ENCODE measurements at places on chromosomes 7 and 10.

GRCh38 chr7:140017543-140017942 lies 45.2 kb downstream of the PARP12 start:
- DNase-seq = no peak
- H3K27me3 ChIP-seq = no peaks in the 10 kb centered on the region
- H3K36me3 ChIP-seq = no peaks in the 10 kb centered on the region
- no peaks in the 10 kb centered on the region for H3K4me1 ChIP-seq

- H3K4me3 ChIP-seq = no peak overlapping the region
- no peaks in the 10 kb centered on the region for H3K36me3 ChIP-seq
- no peak overlapping the region for H3K27ac ChIP-seq
- no peak for DNase-seq
- H3K4me1 ChIP-seq = no peaks in the 10 kb centered on the region
Measured at GRCh38 chr10:14564268-14564744, 210.4 kb downstream of the FAM107B start.

- no peak overlapping the region for H3K27ac ChIP-seq
- H3K4me3 ChIP-seq = no peak overlapping the region
- no peak for DNase-seq
Measured at GRCh38 chr7:142602756-142603155, 146.5 kb upstream of the PRSS1 start.

GRCh38 chr7:42932811-42933591 lies 825 bp downstream of the MRPL32 start:
- no peak for DNase-seq
- no peaks in the 10 kb centered on the region for H3K27me3 ChIP-seq
- no peaks in the 10 kb centered on the region for H3K36me3 ChIP-seq
- H3K27ac ChIP-seq = peak overlapping the region; percentile 86

GRCh38 chr7:1745018-1745532 lies 75.0 kb downstream of the ELFN1 start:
- H3K4me3 ChIP-seq = no peak overlapping the region
- no peaks in the 10 kb centered on the region for H3K4me1 ChIP-seq
- H3K36me3 ChIP-seq = no peaks in the 10 kb centered on the region
- no peak overlapping the region for H3K27ac ChIP-seq
- peaks cover 50% of the 10 kb centered on the region for H3K27me3 ChIP-seq

- DNase-seq = no peak
- no peak overlapping the region for H3K27ac ChIP-seq
- H3K4me1 ChIP-seq = no peaks in the 10 kb centered on the region
- H3K36me3 ChIP-seq = no peaks in the 10 kb centered on the region
- H3K4me3 ChIP-seq = no peak overlapping the region
- H3K27me3 ChIP-seq = peaks cover 48% of the 10 kb centered on the region
Measured at GRCh38 chr7:150962553-150963399, 15.3 kb downstream of the KCNH2 start.

DNA sequence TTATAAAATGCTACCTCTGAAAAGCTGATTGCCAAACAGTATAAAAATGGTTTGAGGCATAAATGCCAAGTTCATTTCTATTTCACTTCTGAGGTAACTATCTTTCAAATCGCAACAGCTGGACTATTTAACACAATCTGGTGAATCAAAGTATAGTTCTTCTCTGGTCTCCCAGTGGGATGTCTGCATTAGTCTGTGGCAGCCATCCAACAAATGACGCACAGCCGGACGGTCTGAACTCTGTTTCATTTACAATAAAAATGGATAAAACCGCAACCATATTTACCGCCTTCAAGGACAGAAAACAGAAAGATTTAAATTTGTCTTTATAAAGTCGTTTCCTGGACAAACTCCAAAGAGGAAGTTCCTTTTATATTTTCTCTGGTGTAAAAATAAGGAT lies 41.9 kb downstream of the ENO4 start:
- H3K27ac ChIP-seq = no peak overlapping the region
- H3K4me1 ChIP-seq = no peaks in the 10 kb centered on the region
- H3K36me3 ChIP-seq = no peaks in the 10 kb centered on the region
- no peaks in the 10 kb centered on the region for H3K27me3 ChIP-seq
- DNase-seq = no peak

GRCh38 chr10:1638889-1639419 lies 98.4 kb downstream of the ADARB2 start:
- H3K27ac ChIP-seq = no peak overlapping the region
- H3K27me3 ChIP-seq = no peaks in the 10 kb centered on the region
- H3K36me3 ChIP-seq = no peaks in the 10 kb centered on the region
- no peaks in the 10 kb centered on the region for H3K4me1 ChIP-seq
- DNase-seq = no peak
- no peak overlapping the region for H3K4me3 ChIP-seq

- no peak overlapping the region for H3K4me3 ChIP-seq
- H3K4me1 ChIP-seq = peaks cover 4% of the 10 kb centered on the region
Measured at GRCh38 chr10:61975391-61975932, 74.0 kb downstream of the ARID5B start.

GRCh38 chr7:73585196-73585595 lies 6.8 kb upstream of the TBL2 start:
- no peaks in the 10 kb centered on the region for H3K4me1 ChIP-seq
- DNase-seq = no peak
- no peaks in the 10 kb centered on the region for H3K27me3 ChIP-seq

GRCh38 chr10:131427281-131427680 lies 115.8 kb upstream of the TCERG1L start:
- H3K4me3 ChIP-seq = no peak overlapping the region
- no peak for DNase-seq
- no peaks in the 10 kb centered on the region for H3K4me1 ChIP-seq
- H3K27me3 ChIP-seq = no peaks in the 10 kb centered on the region
- no peak overlapping the region for H3K27ac ChIP-seq

GRCh38 chr10:98400482-98400881 lies 14.5 kb downstream of the PYROXD2 start:
- H3K27ac ChIP-seq = no peak overlapping the region
- no peaks in the 10 kb centered on the region for H3K36me3 ChIP-seq
- DNase-seq = no peak
- no peak overlapping the region for H3K4me3 ChIP-seq
- H3K27me3 ChIP-seq = no peaks in the 10 kb centered on the region

DNA sequence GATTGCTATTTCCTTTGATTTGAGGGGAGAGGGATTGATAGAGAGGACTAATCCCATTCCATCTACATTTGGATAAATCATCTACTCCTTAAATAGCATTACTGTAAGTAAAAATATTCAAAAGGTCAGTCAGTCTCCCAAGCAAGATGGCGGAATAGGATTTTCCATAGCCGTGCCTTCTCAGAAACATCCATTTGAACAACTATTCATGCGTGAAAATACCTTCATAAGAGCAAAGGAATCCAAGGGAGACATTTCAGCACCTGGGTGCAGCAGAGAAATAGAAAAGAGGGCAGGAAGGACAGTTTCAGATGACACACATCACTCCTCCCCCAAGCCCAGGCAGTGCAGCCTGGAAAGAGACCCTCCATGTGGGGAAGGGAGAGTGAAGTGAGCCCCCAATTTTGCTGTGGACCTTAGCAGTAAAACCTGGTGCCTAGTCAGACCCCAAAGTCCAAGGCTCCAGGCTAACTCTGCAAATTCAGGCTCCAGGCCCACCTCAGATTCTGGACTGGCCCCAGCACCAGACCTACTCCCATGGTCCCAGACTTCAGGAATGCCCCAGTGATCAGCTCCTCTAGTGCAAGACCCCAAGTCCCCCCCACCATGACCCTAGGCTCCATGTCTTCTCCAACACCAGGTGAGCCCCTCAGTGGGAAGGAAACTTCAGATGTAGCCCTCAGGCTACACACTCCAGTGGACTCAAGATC lies 104.3 kb upstream of the LANCL2 start:
- DNase-seq = no peak
- H3K27ac ChIP-seq = no peak overlapping the region
- no peaks in the 10 kb centered on the region for H3K36me3 ChIP-seq
- no peaks in the 10 kb centered on the region for H3K4me1 ChIP-seq

DNA sequence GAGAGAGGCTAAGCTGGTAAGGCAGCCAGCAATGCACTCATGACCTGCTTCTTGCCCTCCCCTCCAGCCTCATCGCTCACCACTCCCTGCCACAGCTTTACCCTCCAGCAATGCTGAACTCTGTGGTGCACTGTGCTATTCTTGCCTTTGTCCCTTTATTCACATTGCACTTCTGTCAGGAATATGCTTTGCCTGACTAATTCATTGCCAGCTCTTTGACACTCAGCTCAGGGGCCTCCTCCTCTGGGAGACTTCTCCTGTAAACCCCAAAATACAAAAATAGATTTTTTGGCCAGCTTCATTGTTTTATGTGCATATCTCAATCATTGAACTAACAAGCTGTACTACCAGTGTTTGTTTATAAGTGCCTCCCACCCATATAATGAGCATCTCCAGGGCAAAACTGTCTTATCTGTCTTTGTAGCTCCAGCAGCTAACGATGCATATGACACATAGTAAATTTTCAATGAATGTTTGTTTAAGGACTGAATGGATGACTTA lies 8.2 kb downstream of the CNNM1 start:
- no peaks in the 10 kb centered on the region for H3K36me3 ChIP-seq
- H3K27ac ChIP-seq = no peak overlapping the region
- H3K4me3 ChIP-seq = no peak overlapping the region
- no peak for DNase-seq
- peaks cover 5% of the 10 kb centered on the region for H3K4me1 ChIP-seq

GRCh38 chr7:89503281-89503680 lies 651.0 kb upstream of the STEAP1 start:
- no peak overlapping the region for H3K27ac ChIP-seq
- no peak overlapping the region for H3K4me3 ChIP-seq
- DNase-seq = no peak
- no peaks in the 10 kb centered on the region for H3K4me1 ChIP-seq

- H3K36me3 ChIP-seq = no peaks in the 10 kb centered on the region
- no peak for DNase-seq
- no peak overlapping the region for H3K27ac ChIP-seq
- H3K4me1 ChIP-seq = no peaks in the 10 kb centered on the region
Measured at GRCh38 chr7:155735442-155736115, 76.7 kb downstream of the SHH start.

GRCh38 chr10:98790817-98791216 lies 344.1 kb upstream of the HPS1 start:
- no peak overlapping the region for H3K4me3 ChIP-seq
- H3K27me3 ChIP-seq = no peaks in the 10 kb centered on the region
- H3K27ac ChIP-seq = no peak overlapping the region
- no peak for DNase-seq
- no peaks in the 10 kb centered on the region for H3K36me3 ChIP-seq

DNA sequence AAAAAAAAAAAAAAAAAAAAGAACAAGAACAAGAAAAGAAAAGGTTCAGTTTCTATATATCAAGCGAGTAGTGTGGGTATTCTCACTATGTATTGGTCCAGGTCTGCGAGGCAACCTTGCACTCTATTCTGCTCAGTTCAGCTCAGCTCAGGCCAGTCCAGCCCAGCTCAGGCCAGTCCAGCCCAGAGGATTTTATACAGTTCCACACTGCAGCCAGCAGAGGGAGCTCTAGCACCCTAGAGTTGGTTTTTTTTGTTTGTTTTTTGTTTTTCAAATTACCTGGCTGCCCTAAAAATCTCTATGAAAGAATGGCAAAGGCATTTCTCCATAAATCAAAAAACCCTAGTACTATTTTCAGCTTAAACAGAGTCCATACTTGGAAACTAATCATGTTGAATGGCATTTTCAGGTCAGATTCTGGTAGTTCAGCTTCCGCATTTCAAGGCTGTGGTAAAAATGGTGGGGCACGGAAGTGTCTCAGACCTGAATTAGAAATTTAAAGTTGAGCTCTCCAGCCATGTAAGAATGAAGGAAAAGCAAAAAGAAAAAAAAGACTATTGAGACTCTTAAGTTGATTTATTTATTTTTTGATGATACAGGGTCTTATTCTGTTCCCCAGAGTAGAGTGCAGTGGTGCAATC lies 55.2 kb upstream of the GSDME start:
- no peak overlapping the region for H3K27ac ChIP-seq
- no peaks in the 10 kb centered on the region for H3K36me3 ChIP-seq
- H3K4me3 ChIP-seq = no peak overlapping the region
- no peaks in the 10 kb centered on the region for H3K27me3 ChIP-seq

- H3K36me3 ChIP-seq = no peaks in the 10 kb centered on the region
- H3K27me3 ChIP-seq = no peaks in the 10 kb centered on the region
Measured at GRCh38 chr10:103793920-103794883, 61.2 kb downstream of the SH3PXD2A start.

GRCh38 chr7:12861070-12861469 lies 173.6 kb downstream of the ARL4A start:
- H3K27me3 ChIP-seq = no peaks in the 10 kb centered on the region
- DNase-seq = no peak
- H3K4me1 ChIP-seq = no peaks in the 10 kb centered on the region
- H3K36me3 ChIP-seq = no peaks in the 10 kb centered on the region

GRCh38 chr7:2720024-2720423 lies 32.0 kb downstream of the AMZ1 start:
- no peaks in the 10 kb centered on the region for H3K27me3 ChIP-seq
- H3K4me3 ChIP-seq = no peak overlapping the region
- no peak overlapping the region for H3K27ac ChIP-seq

- no peaks in the 10 kb centered on the region for H3K4me1 ChIP-seq
- peaks cover 28% of the 10 kb centered on the region for H3K36me3 ChIP-seq
- H3K27me3 ChIP-seq = no peaks in the 10 kb centered on the region
- H3K4me3 ChIP-seq = no peak overlapping the region
- H3K27ac ChIP-seq = no peak overlapping the region
Measured at GRCh38 chr7:128309976-128310375, 33.7 kb downstream of the RBM28 start.

DNA sequence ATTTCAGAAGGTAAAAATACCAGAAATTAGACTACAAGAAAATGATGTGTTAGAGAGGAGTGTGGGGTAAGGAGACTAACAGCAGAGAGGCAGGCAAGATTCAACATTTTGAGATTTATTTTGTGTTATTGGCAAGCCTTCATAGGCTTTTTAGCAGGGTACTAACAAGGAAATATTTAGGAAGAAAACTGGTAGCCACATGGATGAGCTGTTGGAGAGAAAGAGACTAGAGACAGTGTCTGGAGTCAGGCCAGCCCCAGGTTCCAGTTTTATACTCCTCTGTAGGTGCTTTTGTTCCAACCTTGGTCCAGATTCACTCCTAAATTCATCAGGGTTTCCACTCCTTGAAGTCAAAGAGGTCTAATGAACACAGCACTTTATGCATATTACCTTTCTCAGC lies 41.1 kb downstream of the GPRIN2 start:
- DNase-seq = no peak
- no peaks in the 10 kb centered on the region for H3K27me3 ChIP-seq
- H3K4me1 ChIP-seq = no peaks in the 10 kb centered on the region
- no peak overlapping the region for H3K27ac ChIP-seq
- H3K4me3 ChIP-seq = no peak overlapping the region
- H3K36me3 ChIP-seq = no peaks in the 10 kb centered on the region
